ENCODE measurements at places on chromosomes 2 and 18.

- DNase-seq = no peak
Measured at GRCh38 chr2:119208791-119209203, 14.8 kb upstream of the STEAP3 start.

DNA sequence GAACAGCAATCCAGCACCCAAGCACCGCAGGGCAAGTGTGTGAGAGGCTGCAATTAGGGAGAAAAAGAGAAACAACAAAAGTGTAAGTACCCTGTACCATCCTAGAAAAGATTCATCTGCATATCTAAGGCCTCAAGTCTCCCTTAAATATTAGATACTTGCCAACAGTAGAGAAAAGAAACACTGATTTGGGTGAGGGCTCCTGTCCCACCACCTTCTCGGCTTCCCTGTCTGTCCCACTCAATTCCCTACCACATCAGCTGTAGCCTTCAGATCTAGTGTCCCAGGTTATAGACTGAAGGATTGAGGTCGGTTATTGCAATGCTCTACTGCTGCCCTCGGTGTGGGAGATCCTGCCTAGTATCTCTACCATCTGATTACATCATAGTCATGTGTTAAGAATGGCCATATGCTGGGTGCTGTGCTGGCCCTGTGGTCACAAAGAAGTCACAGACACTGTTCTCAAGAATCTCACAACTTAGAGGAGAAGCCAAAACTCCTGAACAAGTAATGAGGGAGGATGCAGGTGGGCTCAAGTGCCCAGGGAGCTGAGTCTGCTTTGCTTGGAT lies 2.5 kb downstream of the RAX start:
- no peak for DNase-seq

GRCh38 chr2:37917281-37918228 lies 7.5 kb upstream of the RMDN2 start:
- no peak for DNase-seq

DNA sequence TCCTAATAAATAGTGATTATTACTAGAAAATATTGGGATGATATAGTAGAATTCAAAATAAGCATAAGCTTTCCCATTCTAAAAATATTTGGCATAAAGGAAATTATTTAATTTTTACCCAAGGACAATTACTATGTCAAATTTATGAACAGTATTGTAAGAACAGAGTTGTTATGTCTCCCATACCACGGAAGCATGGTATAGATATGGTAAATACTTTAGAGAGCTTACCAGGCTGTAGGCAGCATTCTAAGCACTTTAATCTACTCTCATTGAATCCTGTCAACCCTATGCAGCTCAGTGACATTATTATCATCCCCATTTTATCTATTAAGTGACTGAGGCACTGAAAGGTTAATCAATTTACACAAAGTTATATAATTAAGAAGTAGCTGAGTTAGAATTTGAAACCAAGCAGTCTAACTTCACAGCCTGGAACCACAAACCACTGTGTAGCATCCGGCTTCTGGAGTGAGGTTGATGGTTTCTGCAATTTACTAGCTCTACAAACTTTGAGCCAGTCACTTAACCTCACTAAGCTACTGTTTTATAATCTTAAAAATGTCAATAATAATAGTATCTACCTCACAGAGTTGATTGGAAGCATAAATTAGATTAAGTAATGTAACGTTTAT lies 323.7 kb downstream of the ARHGAP15 start:
- DNase-seq = no peak

DNA sequence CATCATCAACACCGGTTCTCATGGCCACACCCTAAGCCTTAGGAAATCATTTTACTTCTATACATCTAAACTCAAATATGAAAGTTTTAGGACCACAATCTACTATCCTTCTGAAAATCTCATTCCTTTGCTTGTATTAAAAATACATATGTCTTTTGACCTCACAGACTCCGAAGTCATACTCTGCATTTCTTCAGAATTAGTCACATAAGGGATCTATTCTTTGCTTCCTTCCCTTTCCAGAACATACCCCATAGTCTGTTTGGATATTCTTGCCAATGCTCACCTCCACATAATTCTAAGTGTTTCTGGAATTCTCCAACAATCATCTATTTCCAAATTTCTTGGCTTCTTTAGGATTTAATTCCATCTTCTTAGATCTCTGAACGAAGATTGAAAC lies 14.2 kb upstream of the DSG1 start:
- DNase-seq = no peak

- no peak for DNase-seq
Measured at GRCh38 chr2:150624001-150624401, 136.5 kb upstream of the RND3 start.

DNA sequence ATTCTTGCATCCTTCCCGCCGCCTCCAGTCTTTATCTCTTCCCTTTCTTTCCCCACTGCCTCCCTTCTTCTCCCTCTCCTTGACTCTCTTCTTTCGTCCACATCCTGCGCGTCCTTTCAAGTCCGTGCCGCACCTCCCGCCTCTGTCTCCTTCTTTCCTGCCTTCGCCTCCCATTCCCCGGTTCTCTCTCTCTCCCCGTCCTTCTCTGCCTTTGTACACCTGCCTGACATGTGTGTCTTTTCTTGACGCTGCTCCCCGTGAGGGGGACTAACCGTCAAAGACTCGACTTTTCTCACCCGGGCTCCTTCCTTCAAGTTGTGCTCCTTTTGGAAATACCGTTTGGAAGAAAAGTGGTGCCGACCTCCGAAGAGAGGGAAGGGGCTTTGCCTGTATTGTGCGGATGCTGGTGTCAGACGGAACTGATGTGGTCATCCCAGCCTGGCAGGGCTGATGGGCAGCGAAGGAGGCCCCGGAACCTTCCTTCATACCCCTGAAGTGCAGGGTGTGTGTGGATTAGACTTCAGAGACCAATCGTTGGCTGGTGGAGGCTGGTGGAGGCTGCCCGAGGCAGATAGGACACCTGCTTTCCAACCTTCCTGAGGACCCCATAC lies 879 bp downstream of the TMEM178A start:
- peak; percentile 20 for DNase-seq

DNA sequence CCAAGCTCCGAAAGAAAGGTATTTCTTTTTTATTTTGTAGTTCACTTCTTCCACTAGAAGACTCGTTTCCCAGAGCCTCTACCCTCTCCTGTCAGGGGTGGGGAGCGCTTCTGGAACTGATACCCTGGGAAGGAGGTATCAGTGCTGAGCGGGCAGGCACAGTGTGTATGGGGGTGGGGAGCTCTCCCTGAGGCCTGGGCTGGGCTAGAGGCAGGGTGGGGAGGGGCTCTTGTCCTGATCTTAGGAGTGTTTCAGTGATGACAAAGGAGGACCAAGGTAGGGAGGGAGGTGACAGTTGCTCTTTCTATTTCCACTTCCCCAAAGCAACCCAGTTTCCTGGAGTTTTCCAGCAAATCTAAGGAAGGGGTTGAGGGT lies 65.4 kb downstream of the ARHGAP25 start:
- DNase-seq = no peak

DNA sequence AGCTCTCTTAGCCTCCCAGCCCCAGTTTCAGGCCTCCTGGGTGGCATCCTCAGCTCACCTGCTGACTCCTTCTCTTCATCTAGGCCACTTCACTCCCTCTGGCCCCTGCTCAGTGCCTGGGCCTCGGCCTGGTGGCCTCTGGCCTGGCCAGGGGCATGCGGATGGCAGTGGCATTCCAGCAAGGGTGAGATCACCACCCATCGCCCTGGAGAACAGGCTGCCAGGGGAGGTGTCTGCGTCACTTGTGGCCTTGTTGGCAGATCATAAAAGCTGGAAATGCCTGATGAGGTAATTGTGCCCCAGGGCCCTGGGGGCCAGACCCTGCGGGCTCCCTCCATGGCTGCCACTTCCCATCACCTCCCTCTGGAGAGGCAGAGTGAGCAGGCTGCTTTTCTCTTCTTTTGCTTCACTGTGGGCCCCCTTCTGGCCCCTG lies 72.5 kb upstream of the SMAD2 start:
- peak; percentile 5 for DNase-seq

GRCh38 chr2:174012347-174013314 lies 47.5 kb upstream of the SP3 start:
- DNase-seq = peak; percentile 39

GRCh38 chr2:25481381-25482300 lies 139.9 kb upstream of the DNMT3A start:
- DNase-seq = peak; percentile 39

DNA sequence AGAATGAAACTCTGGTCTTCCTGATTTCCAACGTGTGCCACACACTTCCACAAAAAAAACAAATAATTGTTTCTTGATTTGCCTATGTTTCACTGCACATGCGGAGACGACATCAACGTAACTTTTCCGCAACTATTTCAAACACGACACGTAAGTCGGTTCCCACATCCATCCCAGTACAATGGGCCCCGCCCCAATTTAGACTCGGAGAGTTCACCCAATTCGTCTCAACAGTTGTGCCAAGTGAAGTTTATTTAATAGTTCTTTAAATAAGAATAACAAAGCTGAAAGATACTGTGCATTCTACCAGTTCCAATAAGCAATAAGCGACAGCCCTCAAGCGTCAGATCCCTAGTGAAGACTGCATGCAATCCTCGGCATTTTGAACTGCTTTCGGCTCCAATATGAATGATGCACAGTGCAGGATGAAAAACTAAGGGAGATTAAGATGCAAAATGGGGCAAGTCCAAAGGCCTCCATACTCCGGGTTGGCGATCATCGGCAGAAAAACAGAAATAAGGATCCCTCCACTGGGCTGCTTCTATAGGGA lies 664 bp downstream of the CCT4 start:
- DNase-seq = peak; percentile 57

DNA sequence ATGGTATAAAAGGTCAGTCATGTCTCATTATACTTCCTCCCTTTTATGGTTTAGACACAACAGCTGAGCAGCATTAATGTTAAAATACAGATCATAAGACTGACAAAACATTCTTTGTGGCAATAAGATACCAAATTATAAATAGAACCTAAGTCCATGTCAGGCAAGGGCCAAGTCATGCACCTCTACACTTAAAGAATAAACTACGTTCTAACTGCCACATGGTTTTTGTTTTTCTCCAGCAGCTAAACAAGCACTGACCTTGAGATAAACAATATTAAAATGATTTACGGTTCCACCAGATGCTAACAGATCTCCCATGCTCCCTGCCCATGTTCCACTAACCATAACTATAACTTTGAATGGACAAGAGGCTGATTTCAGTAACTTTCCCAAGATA lies 368.6 kb upstream of the TFPI start:
- peak; percentile 84 for DNase-seq

- peak; percentile 8 for DNase-seq
Measured at GRCh38 chr2:147076634-147077033, 768.2 kb upstream of the ACVR2A start.

DNA sequence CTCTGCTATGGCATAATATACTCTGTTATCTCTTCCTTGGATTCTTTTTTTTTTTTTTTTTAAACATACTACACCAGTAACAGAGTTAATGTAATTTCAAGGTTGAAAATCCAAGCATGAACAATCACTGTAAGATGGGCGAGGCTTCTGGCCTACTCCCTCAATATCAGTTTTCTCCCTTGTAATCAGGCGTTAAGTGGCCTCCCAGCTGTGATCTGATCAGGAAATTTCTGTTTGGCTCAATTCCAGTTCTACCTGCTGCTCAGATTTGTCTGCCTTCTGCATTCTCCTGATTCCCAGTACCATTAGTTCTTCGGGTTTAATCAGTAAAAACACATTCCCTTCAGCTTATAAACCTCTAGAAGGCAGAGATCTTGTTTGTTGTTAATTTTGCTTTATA lies 18.6 kb downstream of the PRKD3 start:
- no peak for DNase-seq

- DNase-seq = no peak
Measured at GRCh38 chr2:200376513-200377354, 70.2 kb downstream of the SPATS2L start.

DNA sequence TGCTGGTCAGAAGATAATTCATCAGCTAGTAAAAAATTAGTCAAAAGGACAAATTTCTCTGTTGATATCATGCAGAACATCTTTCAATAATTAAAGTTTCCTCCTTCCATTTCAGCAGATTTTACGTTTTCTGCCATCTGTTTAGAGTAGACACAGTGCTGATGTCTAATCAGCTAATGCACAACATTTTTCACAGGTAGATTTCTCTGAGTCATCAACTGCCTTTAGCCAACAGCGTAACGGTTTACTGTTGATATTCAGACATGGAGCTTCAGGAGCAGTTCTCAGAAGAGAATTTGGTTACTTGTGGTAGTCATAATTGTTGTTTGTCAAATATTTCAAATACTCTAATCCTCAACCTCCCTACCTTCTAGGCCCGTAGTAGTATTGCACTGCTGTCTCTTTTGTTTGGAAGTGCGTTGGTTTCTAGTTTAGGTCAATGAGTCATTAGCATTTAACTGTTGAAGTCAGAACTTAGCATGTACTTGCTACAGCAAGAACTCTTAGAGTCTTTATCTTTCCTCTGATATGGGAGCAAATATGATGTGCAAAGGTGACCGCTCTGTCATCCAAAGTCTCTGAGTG lies 86.8 kb upstream of the TFPI start:
- DNase-seq = peak; percentile 5
